ENCODE measurements at places on chromosomes 11 and 22. TPM values are rescaled to one million over a fixed set of nuclear protein-coding genes. Genes with fewer than 3 reads are reported as not detected.

- H3K27me3 ChIP-seq, result peaks cover 6% of the 10 kb centered on the region
- no peak overlapping the region for H3K4me3 ChIP-seq
- H3K27ac ChIP-seq, result no peak overlapping the region
- DNase-seq, result no peak
- H3K36me3 ChIP-seq, result no peaks in the 10 kb centered on the region
Observed at GRCh38 chr11:121249039-121249663, 43.4 kb upstream of the SC5D start.

The SLC1A2 gene
- total RNA-seq, result 0.10 TPM

DNA sequence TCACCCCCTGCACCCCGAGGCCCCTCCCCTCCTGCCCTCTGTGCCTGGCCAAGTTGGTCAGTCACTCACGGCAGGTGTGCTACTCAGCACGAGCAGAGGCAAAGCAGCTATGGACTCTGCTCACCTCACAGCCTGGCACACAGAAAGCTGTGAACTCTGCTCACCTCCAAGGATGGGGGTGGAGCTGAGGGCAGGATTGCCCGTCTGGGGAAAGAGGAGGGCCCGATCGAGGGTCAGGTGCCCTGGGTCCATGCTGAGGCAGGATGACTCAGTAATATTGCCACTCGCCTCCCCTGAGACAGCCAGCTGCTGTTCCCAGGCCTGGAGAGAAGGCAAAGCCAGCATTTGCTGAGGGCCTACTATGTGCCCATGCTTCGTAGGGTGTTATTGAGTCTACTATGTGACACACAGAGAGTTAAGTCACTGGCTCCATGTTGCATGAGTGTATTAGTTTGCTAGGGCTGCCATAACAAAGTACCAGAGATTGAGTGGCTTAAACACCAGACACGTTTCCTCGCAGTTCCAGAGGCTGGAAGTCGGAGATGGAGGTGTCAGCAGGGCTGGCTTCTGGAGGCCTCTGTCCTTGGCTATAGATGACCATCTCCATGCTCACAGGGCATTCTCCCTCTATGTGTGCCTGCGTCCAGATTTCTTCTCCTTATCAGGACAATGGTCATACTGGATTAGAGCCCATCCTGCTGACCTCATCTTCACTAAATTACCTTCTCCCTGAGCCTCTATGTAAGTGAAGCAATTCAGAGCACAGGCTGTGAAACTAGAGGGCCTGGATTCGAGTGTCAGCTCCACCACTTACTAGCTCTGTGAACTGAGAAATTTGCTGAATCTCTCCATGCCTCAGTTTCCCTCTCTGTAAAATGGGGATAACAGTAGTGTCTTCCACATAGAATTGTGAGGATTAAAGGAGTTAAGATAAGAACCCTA lies 13.2 kb upstream of the TSKU start:
- no peak overlapping the region for H3K4me3 ChIP-seq
- peaks cover 70% of the 10 kb centered on the region for H3K4me1 ChIP-seq
- no peak for DNase-seq
- H3K27ac ChIP-seq, result peak overlapping the region; percentile 93
- H3K36me3 ChIP-seq, result no peaks in the 10 kb centered on the region
- no peaks in the 10 kb centered on the region for H3K27me3 ChIP-seq

The RAG2 gene
- total RNA-seq, result not detected

The HORMAD2 gene
- not detected for total RNA-seq

The APOBEC3H gene
- not detected for total RNA-seq

DNA sequence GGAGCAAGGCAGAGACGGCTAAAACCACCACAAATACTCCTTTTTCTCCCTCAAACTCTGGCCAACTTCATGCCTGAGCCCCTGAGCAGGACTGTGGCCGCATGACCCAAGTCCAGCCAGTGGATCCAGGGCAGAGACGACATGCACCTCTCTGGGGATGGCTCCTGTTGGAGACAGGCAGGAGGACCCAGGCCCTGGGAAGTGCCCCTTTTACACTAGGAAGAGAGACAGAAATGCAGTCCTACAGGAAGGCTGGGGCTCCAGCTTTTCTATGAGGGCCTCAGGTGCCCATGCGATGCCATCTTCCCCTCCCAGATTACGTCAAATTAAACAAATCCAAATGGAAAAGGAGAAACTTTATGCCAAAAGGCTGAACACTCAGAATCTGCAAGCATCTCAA lies 498.0 kb downstream of the BRD1 start:
- no peak overlapping the region for H3K27ac ChIP-seq
- no peak overlapping the region for H3K4me3 ChIP-seq
- H3K27me3 ChIP-seq, result peaks cover 4% of the 10 kb centered on the region

DNA sequence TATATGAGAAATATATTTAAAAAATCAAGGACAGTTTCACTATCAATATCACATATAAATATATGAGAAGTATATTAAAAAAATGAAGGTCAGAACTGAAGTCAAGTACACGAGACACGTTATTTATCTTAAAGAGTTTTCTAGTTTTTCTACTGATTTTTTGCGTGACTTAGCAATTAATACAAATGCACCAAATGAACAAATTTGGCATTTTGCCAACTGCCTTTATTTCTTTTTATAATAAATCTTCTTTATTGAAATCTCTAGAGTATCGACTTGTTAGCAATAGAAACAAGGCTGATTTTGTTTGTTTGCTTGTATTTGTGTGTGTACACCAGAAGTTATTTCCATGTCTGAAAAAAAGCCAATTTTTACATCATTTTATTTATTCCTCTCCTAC lies 1684.7 kb upstream of the RAG2 start:
- H3K27ac ChIP-seq, result no peak overlapping the region
- H3K36me3 ChIP-seq, result no peaks in the 10 kb centered on the region
- no peak overlapping the region for H3K4me3 ChIP-seq
- no peaks in the 10 kb centered on the region for H3K27me3 ChIP-seq

GRCh38 chr11:15841931-15842740 lies 514.2 kb downstream of the SOX6 start:
- H3K27ac ChIP-seq, result peak overlapping the region; percentile 47
- peaks cover 36% of the 10 kb centered on the region for H3K4me1 ChIP-seq
- H3K27me3 ChIP-seq, result no peaks in the 10 kb centered on the region
- H3K36me3 ChIP-seq, result no peaks in the 10 kb centered on the region

- no peaks in the 10 kb centered on the region for H3K27me3 ChIP-seq
- H3K27ac ChIP-seq, result no peak overlapping the region
- DNase-seq, result no peak
- no peaks in the 10 kb centered on the region for H3K36me3 ChIP-seq
- peaks cover 42% of the 10 kb centered on the region for H3K4me1 ChIP-seq
- H3K4me3 ChIP-seq, result no peak overlapping the region
Observed at GRCh38 chr11:126214841-126215240, 3.3 kb downstream of the FAM118B start.

DNA sequence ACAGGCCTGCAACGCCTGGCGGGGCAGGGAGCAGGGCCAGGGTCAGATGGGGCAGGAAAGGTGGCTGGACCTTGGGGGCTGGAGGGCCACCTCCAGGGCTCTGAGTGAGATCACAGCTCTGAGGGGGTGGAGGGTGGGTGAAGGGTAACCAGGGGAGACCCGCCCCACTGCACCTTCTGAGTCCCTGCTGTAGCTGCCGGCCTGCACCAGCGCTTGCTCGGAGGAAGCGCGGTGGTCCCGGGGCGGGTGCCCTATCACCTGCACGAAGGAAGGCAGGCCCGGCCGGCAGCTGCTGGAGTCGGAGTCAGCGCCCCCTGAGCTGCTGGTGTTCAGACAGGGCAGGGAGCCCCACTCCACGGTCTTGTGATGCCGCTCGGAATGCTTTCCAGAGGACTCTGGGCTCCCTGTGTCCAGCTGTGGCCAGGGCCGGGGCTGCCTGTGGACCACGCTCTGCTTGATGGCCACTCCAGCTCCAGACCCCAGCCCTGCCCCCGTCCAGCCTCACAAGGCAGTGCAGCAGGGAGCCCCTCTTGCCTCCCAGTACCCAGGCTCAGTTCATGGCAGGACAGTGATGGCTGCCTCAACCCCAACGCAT lies 3.8 kb downstream of the LMNTD2 start:
- H3K27me3 ChIP-seq, result peaks cover 8% of the 10 kb centered on the region
- peaks cover 3% of the 10 kb centered on the region for H3K36me3 ChIP-seq
- no peak overlapping the region for H3K27ac ChIP-seq
- no peak overlapping the region for H3K4me3 ChIP-seq
- H3K4me1 ChIP-seq, result peaks cover 10% of the 10 kb centered on the region

The MAPK8IP1 gene
- total RNA-seq, result 10.8 TPM

- no peak overlapping the region for H3K4me3 ChIP-seq
- no peaks in the 10 kb centered on the region for H3K36me3 ChIP-seq
- no peaks in the 10 kb centered on the region for H3K27me3 ChIP-seq
- H3K27ac ChIP-seq, result no peak overlapping the region
Observed at GRCh38 chr11:132206993-132207392, 836.6 kb downstream of the NTM start.

All from chondrocyte (in vitro differentiated cells).